ENCODE measurements at places on chromosomes 7 and 10.

- DNase-seq = peak; percentile 50
Observed at GRCh38 chr7:98418636-98419315, 17.9 kb upstream of the BAIAP2L1 start.

GRCh38 chr10:34637418-34637911 lies 177.6 kb downstream of the PARD3 start:
- peak; percentile 73 for DNase-seq

DNA sequence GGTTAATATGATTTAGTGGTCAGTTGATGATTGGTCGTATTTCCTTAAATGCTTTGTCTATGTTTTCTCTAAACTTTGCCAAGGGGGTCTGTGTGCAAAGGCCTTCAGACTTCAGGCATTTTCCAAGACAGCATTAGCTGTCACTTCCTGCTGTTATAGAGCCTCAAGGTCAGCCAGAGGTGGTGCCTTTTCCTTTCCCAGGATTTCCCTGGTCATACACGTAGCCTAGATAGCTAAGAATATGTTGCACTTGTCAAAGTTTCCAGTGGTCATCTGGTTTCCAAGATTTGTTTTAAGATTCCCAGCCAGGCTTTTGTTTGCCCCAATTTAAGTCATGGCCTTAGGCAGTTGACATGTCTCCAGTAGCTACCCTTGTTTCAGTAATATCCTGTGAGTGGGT lies 133.2 kb upstream of the IGFBP3 start:
- no peak for DNase-seq

DNA sequence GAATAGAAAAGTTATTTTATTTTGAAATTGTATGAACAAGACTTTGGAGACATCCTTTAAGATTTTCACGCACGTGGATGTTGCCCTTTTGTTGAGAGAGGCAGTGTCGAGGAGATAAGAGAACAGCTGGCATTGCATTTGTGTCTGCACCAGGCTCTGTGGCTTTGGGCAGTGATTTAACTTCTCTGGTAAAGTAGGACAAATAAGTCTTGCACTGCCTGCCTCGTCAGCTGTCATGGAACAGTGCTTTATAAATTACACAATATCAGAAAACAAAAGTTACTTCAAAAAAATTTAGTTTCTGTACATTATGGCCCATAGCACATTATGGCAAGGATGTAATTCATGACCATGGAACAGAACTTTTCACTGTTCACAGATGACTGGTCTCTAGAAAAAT lies 20.1 kb downstream of the SNX10 start:
- DNase-seq = no peak

DNA sequence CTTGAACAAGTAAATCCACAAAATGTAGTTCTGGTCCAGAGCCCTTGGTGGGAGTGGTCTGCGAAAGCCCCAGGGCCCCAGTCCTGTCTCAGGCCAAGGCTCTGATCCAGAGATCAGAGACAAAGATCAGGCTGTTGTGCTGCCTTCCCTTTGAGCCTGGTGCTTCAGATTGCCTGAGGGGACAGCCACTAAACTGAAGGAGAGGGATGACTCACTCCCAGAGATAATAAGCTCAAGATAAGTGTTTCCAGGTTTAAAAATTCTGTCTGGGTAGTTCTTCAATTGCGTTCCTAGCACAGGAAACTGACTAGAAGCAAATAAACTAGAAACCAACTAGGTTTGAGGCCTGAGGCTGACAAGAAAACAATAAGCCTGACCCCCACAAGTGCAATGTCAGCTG lies 190.2 kb downstream of the RAMP3 start:
- DNase-seq = no peak

DNA sequence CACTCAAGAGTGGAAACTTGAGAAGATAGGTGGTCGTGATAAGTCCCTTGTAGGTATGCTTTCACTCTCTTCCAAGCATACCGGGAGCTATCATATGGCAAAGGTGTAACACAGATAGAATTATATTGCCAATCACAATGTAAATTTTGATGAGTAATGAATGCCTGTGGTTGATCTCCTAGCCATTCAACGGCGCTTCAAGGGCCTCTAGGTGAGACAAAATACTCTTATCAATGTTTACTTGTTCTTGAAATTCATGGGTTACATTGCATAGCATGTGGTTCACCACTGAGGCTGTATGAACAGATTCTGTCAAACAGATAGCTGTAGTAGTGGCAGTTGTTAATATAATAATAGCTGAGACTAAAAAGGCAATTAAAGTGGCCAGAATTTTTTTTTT lies 82.4 kb downstream of the THSD7A start:
- DNase-seq = no peak

- DNase-seq = no peak
Observed at GRCh38 chr10:13095094-13095493, 4.9 kb upstream of the OPTN start.

- peak; percentile 88 for DNase-seq
Observed at GRCh38 chr7:38178004-38178694, at the start of gene STARD3NL. Gene STARD3NL (plus strand): TSS chr7:38178245. CDS start chr7:38207505, 29,260 bp downstream.

DNA sequence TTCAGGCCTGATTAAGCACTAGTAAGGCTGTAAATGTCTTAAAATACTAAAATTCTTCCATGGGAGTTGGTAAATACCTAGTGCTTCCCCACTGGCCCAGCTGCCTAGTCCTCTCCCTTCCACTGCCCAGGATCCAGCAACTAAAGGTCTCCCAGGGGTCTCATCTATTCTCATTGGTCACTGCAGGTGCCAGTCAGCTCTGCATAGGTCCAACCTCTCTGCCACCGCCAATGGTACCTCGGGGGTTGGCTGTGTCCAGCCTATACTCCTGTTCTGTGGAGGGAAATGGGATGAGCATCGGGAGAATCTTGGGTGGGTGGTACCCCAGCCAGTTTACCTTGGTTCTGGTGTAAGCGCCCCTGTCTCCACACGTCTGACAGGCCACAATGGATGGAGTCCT lies 6.1 kb upstream of the CREB5 start:
- DNase-seq = no peak

GRCh38 chr10:124697837-124698544 lies 46.2 kb downstream of the FAM53B start:
- peak; percentile 53 for DNase-seq

- DNase-seq = no peak
Observed at GRCh38 chr10:31001740-31002139, 29.9 kb downstream of the ZNF438 start.

GRCh38 chr7:148084138-148084537 lies 506.4 kb upstream of the C7orf33 start:
- peak; percentile 19 for DNase-seq

- no peak for DNase-seq
Observed at GRCh38 chr10:124494046-124494807, 32.6 kb downstream of the LHPP start.

GRCh38 chr10:11161096-11161495 lies 143.4 kb downstream of the CELF2 start:
- DNase-seq = no peak

DNA sequence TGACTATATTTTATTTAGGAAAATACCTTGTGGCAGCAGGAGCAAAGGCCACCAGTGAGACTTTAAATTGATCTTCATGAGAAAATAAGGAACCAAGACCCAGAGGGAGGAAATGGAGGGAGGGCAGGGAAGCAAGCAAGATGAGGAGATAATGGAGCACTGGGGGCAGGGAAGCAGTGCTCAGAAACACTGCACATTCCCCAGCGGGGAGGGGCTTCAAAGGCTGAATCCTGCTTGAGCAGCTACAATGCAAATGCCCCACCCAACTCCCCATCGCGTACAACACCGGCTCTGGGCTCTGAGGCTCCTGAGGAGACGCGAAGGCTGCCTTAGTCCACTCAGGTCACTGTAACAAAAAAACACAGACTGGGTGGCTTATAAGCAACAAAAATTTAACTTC lies 503.8 kb downstream of the GRID1 start:
- no peak for DNase-seq

GRCh38 chr7:2041496-2042367 lies 191.0 kb downstream of the MAD1L1 start:
- DNase-seq = no peak

DNA sequence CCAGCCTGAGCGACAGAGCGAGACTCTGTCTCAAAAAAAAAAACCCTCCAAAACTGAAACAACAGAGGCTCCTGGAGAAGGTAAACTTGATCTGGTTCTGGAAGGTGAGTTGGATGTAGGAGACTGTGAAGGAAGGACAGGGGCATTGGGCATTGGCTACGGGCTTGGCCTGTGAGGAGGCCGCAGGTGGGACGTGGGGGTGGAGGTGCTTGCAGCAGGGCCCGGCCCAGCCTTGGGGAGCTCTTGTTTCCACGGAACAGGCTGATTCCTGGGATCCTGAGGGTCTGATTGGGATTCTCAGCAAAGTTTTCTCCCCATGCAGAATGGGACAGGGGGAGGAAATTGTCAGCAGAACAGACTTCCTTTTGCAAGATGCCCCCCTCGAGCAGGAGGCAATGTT lies 30.6 kb downstream of the IL15RA start:
- DNase-seq = no peak

DNA sequence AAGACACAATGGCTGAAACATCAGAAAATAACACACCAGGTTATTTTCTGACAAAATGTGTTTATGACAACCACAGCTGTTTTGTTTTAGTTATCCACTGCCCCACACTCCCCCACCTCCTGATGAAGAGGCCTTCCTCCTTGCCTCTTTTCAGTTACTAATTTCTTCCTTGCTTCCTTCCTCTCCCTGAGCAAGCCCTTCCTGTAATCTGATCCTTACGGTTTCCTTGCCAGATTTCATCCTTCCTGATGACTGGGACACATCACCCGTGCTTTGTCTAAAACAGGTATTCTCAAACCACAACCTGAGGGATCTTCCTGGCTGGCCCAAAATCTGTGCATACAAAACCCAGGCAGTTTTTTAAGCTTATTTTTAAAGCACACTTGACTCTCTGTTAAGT lies 39.4 kb downstream of the CHST15 start:
- no peak for DNase-seq

DNA sequence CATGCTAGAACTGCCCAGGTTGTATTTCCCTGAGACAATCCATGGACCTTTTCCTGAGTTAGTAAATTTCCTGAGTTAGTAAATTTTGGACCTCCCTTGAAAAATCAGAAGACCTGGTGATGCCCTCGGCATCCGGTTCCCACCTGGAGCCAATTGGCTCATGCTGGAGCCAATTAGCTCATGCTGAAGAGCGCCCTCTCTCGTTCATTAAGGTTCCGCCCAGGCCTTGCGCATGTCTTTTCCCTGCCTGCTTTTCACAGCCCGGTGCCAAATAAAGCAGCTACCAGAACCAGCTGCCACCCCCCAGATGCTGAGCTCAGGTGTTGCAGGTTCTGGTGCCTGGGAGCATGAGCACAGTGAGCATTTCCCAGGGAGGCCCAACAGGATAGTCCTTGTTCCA lies 96.2 kb downstream of the APBB1IP start:
- DNase-seq = no peak

GRCh38 chr7:30988351-30989005 lies 24.7 kb downstream of the GHRHR start:
- DNase-seq = no peak

- DNase-seq = no peak
Observed at GRCh38 chr7:132035517-132036362, 479.3 kb upstream of the PODXL start.

DNA sequence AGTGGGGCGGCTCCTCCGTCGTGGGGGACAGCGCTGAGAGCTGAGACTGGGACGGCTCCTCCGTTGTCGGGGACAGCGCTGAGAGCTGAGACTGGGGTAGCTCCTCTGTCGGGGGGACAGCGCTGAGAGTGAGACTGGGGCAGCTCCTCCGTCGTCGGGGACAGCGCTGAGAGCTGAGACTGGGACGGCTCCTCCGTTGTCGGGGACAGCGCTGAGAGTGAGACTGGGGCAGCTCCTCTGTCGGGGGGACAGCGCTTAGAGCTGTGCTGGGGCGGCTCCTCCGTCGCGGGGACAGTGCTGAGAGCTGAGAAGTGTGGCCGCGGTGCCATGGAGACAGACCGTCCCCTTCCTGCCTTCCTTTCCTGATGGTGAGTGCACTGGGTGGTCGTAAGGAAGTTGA lies 136.4 kb downstream of the DYNC2I1 start:
- no peak for DNase-seq

- peak; percentile 54 for DNase-seq
Observed at GRCh38 chr7:99562832-99563231, 4.4 kb downstream of the ZNF655 start.

DNA sequence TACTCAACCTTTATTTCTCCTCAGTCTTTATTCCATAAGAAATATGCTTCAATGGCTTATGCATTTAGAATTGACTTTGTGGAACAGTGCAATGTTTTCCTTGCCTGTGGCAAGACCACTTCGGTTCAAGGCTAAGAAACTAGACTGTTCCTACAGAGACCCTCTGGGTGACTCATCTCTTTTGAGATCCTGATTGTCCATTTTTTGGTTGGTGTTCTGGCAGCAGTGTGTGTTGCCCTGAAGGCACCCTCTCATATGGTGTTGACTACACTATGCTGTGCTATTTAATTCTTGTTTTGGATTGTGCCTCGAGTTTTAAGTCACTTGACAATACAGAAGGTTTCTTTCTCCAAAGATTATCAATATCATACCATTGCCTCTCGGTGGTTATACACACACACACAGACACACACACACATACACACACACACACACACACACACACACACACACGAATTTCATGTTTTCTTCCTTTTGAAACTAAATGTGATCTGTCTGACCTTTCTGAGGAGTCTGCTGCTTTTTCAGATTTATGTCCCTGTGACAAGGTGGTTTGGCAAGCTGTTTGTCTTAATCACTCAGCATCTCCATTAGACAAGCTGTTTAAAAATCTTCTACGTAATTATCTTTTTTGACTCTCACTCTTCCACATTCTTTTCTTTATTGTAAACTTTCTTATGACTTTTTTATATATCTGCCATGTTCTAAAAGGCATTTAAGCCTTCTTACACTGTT lies 187.2 kb downstream of the VTI1A start:
- no peak for DNase-seq

DNA sequence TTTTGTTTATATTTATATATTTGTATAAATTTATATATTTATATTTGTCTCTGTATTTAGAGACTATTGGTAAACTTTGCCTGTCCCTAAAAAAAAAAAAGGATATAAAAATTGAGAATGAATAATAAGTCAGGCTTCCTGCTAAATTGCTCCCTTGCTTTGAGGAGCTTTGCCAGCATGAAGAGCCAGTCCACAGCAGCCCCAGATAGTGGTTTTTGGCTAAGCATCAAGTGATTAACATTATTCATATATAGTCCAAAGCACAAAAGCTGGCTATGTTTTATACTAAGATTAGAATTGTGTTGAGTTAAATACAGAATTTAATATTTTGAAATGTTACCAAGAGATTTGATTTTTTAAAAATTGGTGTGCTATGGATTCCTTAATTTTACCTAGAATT lies 264.9 kb upstream of the FERD3L start:
- DNase-seq = no peak

GRCh38 chr10:3354174-3354900 lies 181.8 kb upstream of the PITRM1 start:
- DNase-seq = no peak

GRCh38 chr10:61342858-61343572 lies 110.2 kb downstream of the TMEM26 start:
- no peak for DNase-seq

DNA sequence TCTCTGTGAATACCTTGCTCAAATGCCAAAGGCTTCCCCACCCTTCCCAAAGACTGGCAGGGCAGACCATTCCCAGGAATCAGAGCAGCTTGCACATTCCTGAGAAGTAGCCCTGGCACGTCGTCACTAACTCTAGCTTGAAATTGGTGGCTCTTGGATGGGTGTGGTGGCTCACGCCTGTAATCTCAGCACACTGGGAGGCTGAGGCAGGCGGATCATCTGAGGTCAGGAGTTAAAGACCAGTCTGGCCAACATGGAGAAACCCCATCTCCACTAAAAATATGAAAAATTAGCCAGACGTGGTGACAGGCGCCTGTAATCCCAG lies 108.2 kb upstream of the MPP7 start:
- DNase-seq = no peak
